ENCODE measurements at places on chromosomes 1 and 21.

DNA sequence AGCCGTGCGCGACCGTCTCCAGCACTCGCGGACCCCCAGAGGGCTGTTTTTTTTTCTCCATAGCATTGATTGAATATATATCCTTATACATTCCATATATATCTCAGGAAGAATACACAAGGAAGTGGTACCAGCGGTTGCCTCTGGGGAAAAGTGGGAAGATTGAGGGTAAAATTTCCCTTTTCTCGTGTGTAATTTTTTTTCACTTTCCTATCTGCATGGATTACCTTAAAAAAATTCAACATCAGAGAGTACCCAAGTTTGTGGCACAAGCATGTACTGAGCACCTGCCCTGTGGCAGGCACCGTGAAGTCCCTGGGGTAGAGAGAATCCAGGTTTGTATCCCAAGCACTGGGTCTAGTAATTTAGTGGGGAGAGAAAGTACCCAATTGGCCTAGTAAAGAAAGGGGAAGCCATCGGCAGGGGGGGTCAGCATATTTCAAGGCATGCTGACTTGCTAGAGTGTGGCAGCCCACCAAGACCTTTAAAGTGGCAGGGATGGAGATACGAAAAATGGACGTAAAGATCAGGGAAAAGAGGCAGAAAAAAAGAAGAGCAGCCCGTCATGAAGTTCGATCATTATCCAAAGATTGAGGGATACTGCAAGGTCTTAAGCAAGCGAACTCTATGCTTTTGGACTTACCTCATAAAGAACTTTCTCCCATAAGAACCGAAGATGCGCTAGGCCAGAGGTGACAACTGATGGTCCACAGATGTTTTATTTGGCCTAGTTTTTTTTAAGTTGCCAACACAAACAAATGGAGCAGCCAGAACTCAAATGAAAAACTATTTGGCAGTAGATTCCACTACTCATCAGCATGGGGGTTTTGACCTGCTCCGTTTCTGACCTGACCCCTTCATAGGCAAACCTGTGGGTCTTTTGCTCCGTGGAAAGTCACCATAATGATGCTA, 1.5 kb upstream of the HMGN1 start:
- DNase-seq: no peak

- DNase-seq: peak; percentile 65
Observed at GRCh38 chr21:46153247-46154154, 1.9 kb downstream of the FTCD start.

DNA sequence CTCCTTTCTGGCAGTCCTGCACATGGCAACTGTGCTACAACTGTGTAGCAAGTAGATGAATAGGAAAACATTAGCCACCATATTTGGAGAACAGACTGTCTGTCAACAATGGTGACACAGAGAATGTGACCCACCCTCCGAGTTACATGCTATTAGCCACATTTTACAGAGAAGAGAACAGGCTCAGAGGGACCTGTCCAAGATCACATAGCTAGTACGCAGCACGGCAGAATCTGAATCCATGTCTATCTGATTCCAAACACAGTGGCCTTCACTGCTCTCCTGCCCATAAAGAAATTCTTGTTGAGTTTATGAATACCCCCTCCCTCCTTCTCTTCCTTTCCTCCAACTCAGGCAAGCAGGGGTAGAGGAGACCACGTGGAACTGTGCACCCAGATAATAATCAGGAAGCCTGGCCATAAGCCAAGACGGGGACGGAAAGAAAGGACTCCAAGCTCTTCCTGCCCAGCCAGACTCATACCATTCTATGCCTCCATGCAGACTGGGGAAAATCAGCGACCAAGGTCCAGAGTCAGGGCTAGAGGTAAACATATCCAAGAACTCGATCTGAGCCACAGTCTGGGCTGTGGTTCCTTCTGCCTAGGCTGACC, 78.8 kb downstream of the TRABD2B start:
- DNase-seq: no peak

GRCh38 chr1:196115646-196116045, 492.6 kb downstream of the KCNT2 start:
- no peak for DNase-seq

DNA sequence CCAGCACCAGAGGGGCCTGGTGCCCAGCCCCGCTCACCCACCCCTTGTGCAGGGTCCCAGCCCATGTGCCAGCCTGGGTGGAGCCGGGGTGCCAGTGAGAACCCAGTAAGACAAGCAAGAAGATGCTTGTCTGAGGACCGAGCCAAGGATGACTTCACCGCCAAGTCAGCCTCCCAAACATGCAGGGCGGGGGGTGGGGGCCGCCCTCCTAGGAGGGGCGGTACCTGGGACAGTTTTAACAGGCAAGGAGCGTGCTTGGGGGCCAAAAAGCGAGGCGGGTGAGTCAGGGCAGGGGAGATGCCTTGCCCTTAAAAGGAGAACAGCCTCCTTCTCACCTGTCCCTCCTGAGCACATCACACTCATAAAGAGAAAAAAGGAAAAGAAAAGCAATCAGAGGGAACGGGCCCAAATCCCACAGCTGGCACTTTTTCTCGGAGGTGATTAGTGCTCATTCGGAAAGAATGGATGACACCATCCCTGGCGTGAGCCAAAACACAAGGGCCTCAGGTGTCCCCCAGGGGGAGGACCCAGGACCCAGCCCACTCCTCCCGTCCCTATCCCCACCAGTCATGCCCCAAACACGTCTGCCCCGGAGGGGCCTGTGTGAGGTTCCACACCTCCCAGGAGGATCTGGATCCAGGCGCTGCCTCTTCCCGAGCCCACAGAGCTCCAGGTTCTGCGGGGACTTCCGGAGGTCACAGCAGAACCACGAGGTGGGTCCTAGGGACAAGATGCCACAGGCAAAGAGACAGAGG, 77.6 kb upstream of the IFFO2 start:
- DNase-seq: no peak

- DNase-seq: no peak
Observed at GRCh38 chr1:60133848-60134247, 60.3 kb upstream of the C1orf87 start.

GRCh38 chr1:211318576-211319280, 7.9 kb upstream of the TRAF5 start:
- DNase-seq: no peak

GRCh38 chr1:243917177-243917862, 67.3 kb upstream of the AKT3 start:
- DNase-seq: peak; percentile 100

DNA sequence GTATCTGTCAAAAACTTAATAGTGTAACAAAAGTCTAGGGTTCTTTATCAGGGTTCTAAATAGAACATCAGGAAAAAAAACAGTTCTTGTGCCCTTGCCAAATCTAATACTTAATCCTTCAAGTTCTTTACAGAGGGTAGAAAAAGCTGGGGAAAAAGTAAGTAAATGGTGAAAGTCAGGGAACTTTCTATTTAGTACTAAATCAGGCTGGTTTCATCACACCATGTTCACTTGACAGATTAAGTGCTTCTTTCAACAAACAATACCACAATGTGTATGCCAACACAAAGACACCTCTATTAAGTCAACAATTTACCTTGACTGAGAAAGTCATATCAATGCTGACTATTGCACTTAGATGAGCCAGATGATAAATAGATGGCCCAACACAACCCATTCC, 9.7 kb downstream of the DBT start:
- DNase-seq: no peak

DNA sequence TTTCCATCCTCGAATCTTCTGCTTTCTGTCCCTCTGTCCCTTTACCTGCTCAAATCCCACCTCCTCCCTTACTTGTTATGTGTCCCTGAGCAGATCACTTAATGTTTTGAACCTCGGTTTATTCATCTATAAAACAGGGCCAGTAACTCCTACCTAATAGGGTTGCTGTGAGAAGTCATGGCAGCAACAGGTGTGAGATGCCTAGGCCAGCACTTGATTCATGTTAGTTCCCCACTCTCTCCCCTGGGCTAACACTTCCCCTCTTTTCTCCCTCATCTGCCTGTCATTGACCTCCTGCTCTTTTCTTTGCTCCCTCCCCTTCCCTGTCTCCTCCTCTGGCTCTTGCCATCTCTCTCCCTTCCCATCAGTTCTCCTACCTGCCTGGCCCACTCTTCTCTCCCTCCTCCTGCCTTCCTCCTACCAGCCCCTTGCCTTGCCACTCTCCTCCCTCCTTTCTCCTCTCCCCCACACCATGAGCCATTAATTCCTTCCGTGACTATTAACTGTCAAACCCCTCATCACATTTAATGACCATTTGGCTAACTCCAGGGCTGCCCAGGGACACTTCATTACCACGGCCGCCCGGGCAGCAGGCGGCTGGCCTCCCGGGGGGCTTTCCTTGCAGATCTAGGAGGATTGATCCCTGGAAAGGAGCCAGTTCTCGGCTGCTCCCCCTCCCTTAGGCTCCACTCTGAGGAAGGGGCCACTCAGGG, 90.6 kb upstream of the CD1D start:
- no peak for DNase-seq

DNA sequence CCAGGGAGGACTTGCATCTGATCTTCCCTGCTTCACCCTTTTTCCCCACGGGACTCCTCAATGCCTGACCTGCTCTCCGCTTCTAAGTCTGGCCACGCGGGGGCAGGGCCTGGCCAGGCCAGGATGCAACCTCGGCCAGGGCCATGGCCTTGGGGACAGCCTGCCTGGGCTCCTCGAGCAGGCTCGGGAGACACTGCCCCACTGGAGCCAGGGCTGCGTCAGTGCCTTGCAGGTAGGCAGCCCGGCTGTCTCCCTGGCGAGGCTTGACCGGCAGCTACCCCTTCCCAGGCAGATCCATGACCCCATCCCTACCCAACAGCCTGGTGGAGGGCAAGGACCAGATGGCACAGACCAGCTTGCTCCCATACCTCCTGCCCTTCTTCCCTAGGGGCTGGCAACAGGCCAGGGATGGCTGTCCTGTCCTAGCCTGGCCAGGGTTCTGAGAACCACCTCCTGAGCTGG, 2.7 kb upstream of the PRDM16 start:
- no peak for DNase-seq

DNA sequence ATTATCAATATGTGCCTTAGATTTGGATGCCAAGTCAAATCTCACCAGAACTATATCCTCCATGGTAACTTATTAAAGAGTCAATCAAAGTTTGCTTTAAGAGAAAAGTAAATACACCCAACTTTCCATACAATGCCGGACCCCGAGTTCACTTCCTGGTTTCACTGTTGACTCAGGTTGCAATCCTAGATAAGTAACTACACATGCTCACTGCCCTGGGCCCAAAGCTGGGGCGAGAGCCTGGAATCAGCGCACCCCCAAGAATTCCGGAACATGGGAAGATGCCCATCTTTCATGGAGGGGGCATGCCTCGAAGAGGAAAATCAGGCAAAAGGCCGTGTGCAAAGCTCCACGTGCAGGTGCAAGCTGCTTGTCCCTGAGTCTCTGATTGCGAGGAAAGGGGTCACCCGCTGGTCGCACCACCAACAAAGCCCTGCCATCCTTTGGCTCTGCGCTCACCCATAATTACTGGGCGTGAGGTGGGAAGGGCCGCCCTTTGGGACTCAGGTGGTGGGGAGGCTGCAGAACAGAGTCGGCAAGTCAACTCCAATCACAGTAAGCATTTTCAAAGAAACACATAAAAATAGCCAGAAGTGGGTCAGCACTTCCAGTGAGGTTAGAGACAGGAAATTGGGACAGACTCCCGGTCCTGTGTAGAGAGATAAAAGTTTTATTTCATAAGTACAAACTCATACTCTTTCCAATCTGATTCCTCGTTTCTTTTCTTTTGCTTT, 167.7 kb downstream of the TOMM20 start:
- no peak for DNase-seq

DNA sequence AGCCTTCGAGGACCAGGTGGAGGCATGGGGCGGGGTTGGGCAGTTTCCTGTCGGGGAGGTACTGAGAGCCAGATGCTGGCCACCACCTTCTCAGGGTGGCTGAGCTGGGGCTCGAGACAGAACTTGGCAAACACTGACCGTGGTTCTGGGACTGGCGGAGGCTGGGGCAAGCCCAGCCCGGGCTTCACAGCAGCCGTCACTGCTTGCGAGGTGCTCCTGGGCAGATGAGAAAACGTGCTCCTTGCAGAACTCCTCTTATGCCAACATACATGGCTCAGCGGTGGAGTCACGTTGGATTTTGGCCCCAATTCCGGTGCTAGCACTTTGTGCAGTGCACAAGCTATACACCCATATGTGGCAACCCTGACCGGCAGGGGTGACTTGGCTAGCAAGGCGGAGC, 69.2 kb downstream of the RUNX3 start:
- DNase-seq: no peak

GRCh38 chr1:223429821-223430220, 36.6 kb downstream of the CCDC185 start:
- no peak for DNase-seq

GRCh38 chr1:172764378-172764777, 105.5 kb downstream of the FASLG start:
- no peak for DNase-seq

- DNase-seq: no peak
Observed at GRCh38 chr1:198903203-198903602, 264.4 kb downstream of the PTPRC start.

DNA sequence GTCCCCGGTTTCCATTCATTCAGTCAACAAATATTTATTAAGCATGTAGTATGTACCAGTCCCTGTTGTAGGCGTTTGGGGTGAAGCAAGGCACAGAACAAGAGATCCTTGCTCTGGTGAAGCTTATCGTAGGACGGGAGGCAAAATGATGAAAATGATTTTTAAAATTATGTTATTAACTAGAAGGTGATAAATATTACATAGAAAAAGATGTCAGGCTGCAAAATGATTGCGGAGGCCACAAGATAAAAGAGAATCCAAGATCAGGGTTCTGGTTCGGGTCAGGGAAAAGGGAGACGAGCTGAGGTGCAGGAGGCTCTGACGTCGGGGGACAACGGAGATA, 602 bp upstream of the CGN start:
- DNase-seq: no peak

DNA sequence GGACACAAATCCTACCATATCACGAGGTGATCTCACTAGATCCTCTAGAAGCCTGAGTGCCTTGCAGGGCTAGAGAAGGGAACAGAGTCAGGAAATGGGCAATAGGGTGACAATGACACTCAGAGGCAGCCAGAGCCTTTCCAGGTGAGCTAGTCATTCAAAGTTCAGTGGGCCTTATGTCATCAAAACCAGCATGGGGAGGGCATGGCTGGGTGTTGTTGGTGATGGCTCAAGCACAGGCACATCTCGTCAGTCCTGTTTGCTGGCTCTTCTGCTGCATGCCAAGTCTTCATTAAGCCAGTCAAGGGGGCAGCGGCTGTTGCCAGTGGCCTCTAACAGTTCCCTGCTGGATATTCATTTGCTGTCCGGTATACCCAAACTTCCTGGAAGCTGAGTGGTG, 99.6 kb upstream of the USP24 start:
- no peak for DNase-seq

DNA sequence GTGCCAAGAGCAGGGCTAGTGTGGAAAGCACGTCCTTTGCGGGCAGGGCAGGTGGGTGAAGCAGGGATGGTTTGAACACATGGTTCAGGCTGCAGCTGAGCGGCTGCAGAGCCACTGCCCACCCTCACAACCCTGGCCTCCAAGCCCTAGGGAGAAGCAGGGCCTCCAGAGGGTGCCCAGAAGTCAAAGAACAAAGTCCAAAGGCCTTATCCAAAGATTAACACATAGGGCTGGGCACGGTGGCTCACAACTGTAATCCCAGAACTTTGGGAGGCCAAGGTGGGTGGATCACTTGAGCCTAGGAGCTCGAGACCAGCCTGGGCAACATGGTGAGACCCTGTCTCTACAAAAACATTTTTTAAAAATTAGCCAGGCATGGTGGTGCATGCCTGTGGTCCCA, 46.8 kb downstream of the CAPN8 start:
- no peak for DNase-seq

All from NCI-H1694 (cell line).